ENCODE measurements at places on chromosomes 5 and 9.

- DNase-seq = no peak
These were observed 23.5 kb upstream of the ATG10 start for GRCh38 chr5:81948349-81948748.

- no peak for DNase-seq
These were observed 253.8 kb downstream of the EBF1 start for GRCh38 chr5:158845941-158846340.

DNA sequence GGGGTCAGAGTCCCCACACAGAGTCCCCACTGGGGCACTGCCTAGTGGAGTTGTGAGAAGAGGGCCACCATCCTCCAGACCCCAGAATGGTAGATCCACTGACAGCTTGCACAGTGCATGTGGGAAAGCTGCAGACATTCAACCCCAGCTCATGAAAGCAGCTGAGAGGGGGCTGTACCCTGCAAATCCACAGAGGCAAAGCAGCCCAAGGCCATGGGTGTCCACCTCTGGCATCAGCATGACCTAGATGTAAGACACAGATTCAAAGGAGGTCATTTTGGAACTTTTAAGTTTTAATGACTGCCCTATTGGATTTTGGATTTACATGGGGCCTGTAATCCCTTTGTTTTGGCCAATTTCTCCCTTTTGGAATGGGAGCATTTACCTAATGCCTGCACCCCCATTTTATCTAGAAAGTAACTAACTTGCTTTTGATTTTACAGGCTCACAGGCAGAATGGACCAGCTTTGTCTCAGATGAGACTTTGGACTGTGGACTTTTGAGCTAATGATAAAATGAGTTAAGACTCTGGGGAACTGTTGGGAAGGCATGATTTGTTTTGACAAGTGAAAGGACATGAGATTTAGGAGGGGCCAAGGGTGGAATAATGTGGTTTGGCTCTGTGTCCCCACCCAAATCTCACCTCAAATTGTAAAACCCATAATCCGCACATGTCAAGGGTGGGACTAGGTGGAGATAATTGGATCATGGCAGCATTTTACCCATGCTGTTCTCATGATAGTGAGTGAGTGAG lies 56.3 kb upstream of the ITGA1 start:
- no peak for DNase-seq

GRCh38 chr5:149865746-149866145 lies 78.8 kb downstream of the PDE6A start:
- DNase-seq = no peak

DNA sequence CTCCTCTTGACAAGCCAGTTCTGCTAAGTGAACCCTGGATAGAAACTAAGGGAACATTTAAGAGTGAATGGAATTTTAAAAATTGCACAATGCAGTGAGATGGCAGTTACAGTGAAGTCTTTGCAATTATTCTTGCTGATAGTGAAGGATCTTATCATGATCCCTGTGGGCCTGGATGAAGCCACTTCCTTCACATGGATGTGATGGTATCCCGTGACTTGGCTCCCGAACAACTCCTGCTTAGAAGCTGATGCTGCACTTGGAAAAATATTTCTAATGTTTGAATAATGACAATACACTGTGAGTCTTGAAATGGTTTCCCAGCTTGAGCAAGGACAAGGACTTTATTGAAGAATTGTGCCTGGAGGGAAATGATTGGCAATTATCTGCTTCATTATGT lies 49.2 kb upstream of the NTRK2 start:
- DNase-seq = no peak

Data from cortex of kidney (tissue), 1 donor.